ENCODE measurements at places on chromosomes 6 and 20.

DNA sequence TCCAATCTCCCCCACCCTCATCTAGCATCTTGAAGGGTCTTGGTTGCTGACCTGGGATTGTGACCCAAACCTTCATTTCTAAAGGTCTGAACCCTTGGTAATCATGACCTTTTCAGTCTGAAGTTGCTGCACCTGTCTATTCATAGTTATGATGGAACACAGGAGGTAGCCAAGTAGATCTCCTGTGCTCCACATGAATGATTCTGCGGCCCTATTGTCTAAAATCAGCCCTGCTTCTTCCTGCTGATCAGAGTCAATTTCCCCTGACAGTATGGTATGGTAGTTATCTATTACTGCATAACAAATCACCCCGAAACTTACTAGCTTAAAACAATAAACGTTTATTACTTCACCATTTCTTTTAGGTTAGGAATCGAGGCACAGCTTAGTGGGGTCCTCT is 9.0 kb downstream of the OR2B6 start:
- DNase-seq: no peak

DNA sequence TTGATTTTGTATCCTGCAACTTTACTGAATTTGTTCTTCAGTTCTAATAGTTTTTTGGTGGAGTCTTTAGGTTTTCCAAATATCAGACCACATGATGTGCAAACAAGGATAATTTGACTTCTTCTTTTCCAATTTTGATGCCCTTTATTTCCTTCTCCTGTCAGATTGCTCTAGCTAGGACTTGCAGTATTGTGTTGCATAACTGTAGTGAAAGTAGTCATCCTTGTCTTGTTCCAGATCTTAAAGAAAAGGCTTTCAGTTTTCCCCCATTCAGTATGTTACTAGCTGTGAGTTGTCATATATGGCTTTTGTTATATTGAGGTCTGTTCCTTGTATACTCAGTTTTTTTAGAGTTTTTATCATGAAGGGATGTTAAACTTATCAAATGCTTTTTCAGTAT is 4.6 kb downstream of the MICB start:
- no peak for DNase-seq

GRCh38 chr6:29907637-29908340 is 34.5 kb upstream of the HLA-A start:
- no peak for DNase-seq

- no peak for DNase-seq
These were observed 86.6 kb downstream of the JARID2 start for GRCh38 chr6:15332446-15332845.

- no peak for DNase-seq
These were observed 14.4 kb downstream of the NT5E start for GRCh38 chr6:85464260-85464644.

GRCh38 chr6:27505209-27506027 is 32.5 kb upstream of the ZNF184 start:
- DNase-seq: peak; percentile 37

DNA sequence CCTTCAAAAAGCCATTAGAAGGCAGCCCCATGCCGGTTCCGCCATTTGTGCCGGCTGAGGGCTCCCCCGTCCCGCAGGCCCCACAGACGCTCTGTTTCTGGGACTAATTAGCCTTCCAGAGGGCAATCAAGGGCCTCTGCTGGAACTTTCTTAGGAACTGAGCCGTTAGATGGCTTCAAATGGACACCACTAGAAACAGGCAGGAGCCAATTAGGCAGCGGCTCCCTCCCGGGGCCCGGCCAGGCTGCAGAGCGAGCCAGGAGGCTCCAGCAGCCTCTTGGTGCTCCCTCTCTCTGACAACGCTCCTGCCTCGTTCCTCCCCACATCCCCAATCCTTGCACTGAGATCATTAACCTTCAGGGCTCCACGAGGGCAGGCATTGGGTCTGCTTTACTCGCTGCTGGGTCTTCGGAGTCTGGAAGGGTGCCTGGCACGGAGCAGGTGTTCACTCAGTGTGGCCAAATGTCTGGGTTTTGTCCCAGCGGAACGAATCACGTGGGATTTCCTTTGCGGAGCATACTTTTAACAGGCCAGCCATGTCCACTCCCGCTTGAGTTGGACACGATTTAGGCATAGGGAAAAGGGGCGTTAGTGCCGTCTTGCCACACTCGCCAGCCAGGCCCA is 98.3 kb downstream of the TMEM242 start:
- DNase-seq: no peak

- no peak for DNase-seq
These were observed 100.3 kb upstream of the MTHFD1L start for GRCh38 chr6:150765067-150765764.

- no peak for DNase-seq
These were observed 40.3 kb downstream of the SEC63 start for GRCh38 chr6:107917451-107918375.

- DNase-seq: no peak
These were observed 42.3 kb upstream of the RALGAPA2 start for GRCh38 chr20:20754714-20755113.

DNA sequence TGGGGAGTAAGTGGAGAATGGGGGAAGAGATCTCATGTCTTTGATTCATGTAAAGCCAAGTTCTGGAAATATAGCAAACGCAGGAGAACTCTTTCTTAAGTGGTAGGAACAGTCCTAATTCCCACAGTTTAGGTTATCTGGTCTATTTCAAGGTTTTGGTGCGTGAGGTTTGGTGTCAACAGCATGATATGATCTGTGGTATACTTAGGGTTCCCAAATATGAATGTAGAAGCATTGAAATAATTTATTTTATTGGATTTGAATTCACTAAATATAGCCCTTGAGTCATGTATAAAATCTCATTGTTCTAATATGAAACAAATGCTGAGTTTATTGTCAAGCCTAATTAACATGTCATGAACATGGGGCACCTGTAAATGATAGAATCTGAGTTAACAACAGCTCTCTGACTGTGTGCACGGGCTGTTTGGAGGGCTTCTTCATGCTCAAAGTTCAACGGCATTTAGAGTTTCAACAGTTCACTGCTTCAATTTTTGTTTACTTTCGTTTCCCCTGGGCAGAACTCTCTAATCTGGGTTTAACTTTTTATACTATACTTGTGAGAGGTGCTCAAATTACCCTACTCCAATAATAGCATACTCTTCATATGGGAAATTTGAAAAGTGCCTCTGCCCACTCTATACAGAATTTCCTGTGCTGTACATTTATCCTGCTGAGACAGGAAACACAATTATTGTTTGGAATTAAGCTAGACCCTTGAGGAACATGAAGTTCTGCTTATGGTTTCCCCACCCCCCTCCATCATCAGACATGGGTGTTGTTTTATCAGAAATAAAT is 236.3 kb upstream of the ZNF217 start:
- DNase-seq: no peak

DNA sequence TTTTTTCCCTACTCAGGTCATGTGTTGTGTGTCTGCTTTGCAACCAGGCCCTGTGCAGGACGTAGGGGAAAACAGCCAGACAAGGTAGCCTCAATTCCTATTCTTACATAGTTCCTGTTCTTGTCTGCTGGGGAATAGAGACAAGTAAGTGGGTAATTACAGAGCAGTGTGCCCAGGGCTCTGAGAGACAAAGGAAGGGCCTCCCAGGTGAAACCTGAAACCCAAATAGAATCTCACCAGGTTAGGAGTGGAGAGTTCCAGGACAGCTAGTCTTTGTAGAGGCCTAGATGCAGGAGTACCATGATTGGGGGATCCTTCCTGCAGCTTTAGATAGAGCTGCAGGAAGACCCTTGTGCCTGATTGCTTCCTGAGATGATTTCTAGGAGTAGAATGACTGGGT is 48.4 kb downstream of the DHX35 start:
- no peak for DNase-seq

- no peak for DNase-seq
These were observed 13.2 kb downstream of the GCNT2 start for GRCh38 chr6:10534419-10534762.

DNA sequence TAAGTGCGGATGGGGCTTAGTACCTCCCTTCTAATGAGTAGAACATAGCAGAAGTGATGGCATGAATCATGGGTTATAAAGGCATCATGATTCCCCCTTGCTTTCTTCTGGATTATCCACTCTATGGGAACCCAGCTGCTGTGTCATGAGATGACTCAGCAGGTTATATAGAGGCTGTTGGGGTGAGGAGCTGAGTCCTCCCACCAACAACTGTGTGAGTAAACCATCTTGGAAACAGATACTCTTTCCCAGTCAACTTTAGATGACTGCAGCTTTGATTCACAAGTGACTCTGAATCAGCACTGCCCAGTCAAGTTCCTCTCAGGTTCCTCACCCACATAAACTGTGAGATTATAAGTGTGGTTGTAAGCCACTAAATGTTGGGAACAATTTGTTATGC is 46.3 kb downstream of the FAM83B start:
- DNase-seq: no peak

Measured in CD4-positive, alpha-beta T cell treated with Interleukin-15 for 4 hours (primary cell).